Stimulated activated CD4-positive, alpha-beta T cell treated with anti-CD3 and anti-CD28 coated beads, TNF-alpha, amount 100 ng/mL, for 4 hours (primary cell): ENCODE measurements at places on chromosomes 6 and 20.

DNA sequence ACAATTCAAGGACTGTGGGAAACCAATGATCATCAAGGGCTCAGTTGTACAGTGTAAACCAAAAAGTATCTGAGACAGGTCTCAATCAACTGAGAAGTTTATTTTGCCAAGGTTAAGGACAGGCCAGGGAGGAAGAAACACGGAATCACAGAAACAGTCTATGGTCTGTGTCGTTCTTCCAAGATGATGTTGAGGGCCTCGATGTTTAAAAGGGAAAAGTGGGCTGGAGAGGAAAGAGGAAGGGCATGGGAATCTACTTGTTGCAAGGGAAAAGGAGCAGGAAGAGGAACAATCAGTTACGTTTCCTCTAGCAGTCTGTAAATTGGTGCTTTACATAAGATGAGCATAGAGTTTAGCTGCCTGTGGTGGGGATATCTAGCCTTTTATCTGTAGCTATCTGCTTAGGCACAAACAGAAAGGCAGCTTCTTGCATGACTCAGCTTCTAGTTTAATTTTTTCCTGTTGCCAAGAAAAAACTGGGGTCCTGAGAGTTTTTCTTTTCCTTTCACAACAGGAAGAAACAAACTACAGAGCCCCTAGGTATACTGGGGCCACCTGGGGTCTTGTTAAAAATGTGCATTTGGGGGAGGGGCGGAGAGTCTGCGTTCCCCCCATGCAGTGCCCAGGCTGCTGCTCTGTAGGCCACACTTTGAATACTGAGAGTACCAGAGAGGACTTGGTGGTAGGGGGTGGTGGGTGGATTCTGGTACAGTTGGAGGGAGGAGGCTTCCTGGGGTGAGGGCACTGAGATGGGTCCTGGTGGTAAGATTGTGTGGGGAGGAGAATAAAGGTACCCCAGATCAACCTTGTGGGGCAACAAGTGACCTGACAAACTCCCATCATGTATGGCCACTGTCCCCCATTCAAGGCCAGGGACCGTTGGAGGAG lies 35.3 kb upstream of the EZR start:
- no peak for DNase-seq

DNA sequence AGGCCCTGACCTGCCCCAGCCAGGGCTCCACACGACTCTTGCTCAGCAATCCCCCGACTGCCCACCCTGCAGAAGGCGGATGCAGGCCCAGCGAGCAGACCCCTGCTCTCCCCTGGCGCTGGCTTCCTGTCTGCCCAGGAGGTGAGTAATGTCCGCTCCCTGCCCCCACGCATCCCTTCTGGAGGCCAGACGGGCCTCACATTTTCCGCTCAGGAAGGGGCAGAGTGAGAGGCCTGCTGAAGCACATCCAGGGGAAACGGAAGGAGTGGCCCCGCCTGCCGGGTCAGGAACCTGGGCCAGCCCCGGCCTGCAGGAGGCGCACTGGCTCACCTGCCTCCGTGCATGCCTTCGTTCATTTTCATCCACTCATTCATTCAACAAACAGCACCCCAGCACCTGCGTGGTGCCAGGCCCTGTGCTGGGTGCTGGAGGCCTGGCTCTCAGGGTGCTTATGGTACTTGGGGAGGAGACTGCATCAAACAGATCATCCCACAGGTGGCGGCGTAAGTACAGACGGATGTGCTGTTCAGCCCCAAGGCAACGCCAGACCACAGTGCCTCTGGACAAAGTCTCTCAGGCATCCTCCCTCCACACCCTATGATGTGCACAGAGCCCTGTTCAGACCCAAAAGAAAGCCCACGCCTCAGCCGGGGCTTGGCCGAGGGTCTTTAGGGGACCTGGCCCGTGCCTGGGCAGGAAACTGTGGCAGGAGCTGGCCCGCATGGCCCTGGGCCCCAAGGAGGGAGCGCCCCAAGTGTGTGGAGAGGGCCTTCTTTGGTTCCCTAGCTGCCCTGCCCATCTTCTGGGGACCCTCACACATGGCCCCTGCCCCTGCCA lies 112.1 kb downstream of the ASXL1 start:
- no peak for DNase-seq

GRCh38 chr20:22999756-23000155 lies 35.4 kb upstream of the SSTR4 start:
- no peak for DNase-seq

DNA sequence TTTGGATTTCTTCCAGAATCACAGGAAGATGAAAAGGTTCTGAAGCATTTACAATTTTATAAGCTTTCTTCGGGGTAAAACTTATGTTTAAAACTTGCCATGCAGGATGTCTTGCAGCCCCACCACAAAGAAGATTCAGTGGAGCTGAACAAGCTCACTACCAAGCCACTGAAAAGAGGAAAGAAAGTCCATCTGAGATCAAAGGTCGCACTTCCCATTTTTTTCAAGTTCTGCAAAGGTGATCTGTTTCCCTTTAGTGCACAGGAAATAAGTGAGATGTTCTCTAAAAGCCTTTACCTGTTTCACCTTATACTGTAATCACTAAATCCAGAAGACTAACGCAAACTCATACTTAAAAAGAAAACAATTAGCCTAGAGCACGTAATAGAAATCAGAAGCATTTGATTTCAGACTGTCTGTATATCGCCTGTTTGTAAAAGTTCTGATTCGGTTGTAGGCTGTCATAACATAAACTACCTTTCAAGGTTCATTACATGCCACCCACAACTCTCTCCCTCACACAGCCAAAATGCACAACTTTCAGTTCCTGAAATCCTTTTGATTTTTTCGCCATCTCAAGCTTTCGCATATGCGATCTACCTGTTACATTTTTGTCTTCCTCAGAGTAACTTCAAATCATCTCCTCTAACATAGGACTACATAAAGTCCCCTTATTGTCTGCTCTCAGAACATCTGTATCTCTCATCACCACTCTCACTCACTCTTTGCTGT lies 1.8 kb downstream of the ECHDC1 start:
- DNase-seq = no peak

DNA sequence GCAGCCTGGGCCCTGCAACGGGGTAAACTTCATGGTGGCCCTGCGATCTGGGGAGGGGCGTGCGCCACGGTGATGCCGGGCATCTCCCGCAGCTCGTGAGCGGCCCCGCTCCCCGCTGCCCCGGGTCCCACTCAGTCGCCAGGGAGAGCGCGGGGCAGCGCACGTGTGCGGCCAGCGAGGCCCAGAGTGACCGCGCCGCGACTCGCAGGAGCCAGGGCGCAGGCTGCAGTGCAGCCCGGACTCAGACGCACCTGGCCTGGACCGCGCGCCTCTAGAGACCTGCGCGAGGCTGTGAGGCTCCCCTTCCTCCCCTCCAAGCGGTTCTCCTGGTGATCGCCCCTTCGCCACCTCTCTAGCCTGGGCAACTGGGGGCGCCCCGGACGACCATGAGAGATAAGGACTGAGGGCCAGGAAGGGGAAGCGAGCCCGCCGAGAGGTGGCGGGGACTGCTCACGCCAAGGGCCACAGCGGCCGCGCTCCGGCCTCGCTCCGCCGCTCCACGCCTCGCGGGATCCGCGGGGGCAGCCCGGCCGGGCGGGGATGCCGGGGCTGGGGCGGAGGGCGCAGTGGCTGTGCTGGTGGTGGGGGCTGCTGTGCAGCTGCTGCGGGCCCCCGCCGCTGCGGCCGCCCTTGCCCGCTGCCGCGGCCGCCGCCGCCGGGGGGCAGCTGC lies 652 bp downstream of the BMP6 start:
- no peak for DNase-seq
